Endothelial cell (in vitro differentiated cells): ENCODE measurements at places on chromosomes 1 and 21. TPM values are rescaled to one million over a fixed set of nuclear protein-coding genes. Genes with fewer than 3 reads are reported as not detected.
A peak's percentile ranks its signal among the peaks of the same experiment; 100 is the strongest.

The MORN1 gene
- total RNA-seq, result 12.1 TPM

GRCh38 chr1:12204140-12204539 lies 25.7 kb upstream of the VPS13D start:
- H3K27me3 ChIP-seq, result peaks cover 12% of the 10 kb centered on the region
- H3K4me3 ChIP-seq, result no peak overlapping the region
- H3K36me3 ChIP-seq, result peaks cover 21% of the 10 kb centered on the region

GRCh38 chr21:27035791-27036190 lies 68.9 kb upstream of the ADAMTS5 start:
- no peaks in the 10 kb centered on the region for H3K36me3 ChIP-seq
- DNase-seq, result no peak
- no peak overlapping the region for H3K4me3 ChIP-seq

- H3K36me3 ChIP-seq, result peaks cover 16% of the 10 kb centered on the region
- H3K27ac ChIP-seq, result no peak overlapping the region
- DNase-seq, result no peak
- peaks cover 43% of the 10 kb centered on the region for H3K4me1 ChIP-seq
- peaks cover 18% of the 10 kb centered on the region for H3K27me3 ChIP-seq
These were observed 88.8 kb downstream of the CDC7 start for GRCh38 chr1:91589437-91589836.

DNA sequence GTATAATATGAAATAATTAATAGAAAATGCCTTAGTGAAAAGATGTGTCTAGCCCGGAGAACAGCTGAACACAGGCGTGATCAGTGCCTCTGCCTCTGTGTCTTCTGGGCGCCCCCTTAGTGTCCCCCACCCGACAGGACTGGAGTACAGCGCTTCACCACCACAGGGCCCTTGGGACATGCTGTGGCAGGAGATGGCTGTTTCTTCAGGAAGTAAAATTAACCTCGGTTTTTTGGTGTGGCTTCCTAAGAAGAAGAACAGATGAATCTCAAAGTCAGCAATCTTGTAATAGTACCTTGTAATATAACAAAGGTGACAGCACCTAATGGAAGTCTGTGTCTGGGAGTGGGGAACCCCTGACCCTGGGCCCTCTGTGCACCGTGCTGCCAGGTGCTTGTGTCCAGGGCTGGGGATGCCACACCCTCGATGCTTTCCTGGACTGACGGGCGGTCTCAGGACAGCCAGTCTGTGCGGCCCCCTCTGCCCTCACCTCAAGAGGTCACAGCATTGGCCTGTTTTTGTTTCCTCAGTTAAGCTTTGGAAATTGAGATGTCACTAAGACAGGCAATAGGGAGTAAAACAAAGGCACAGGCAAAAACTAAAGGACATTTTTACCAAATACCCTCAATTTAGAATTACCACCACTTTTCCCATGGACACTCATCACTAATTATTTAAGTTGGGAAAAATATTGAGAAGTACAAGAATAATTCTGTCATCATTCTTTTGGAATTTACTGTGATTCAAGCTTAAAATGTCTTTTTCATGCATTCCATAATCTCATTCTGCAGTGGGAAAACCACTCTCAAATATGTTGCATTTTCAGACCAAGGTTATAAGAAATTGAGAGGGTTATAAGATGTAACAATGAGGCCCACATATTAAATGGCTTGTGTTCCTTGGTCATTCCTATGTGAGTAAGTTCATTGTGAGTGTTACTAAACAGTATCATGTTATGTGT lies 79.3 kb downstream of the ADARB1 start:
- H3K4me3 ChIP-seq, result no peak overlapping the region
- DNase-seq, result no peak
- H3K27ac ChIP-seq, result no peak overlapping the region
- no peaks in the 10 kb centered on the region for H3K36me3 ChIP-seq

- peaks cover 10% of the 10 kb centered on the region for H3K4me1 ChIP-seq
- H3K4me3 ChIP-seq, result no peak overlapping the region
- no peak overlapping the region for H3K27ac ChIP-seq
- no peaks in the 10 kb centered on the region for H3K27me3 ChIP-seq
- no peak for DNase-seq
These were observed 82.5 kb downstream of the NRIP1 start for GRCh38 chr21:14982336-14982735.

The CORT gene
- 0.77 TPM for total RNA-seq

DNA sequence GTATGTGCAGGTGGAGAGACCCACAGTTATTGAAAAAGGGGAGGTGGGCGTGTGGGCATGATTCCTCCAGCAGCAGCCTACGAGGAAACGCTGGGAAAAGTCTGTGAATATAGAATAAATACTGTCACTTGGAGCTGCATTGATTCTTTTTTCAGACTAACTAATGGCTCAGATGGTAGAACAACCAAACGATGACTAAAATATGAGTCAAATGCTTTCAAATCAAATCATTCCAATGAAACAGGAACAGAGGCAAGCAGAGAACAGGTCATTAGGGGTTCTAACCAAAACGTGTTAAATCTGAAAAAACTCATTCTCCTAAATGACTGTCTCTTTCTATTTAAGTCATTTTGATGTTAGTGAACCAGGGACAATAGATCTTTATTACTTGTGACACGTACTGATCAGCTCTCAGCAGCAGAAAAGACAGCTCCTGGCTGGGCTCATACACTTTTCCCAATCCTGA lies 35.1 kb upstream of the SEC16B start:
- no peak for DNase-seq
- H3K4me1 ChIP-seq, result peaks cover 4% of the 10 kb centered on the region
- H3K4me3 ChIP-seq, result no peak overlapping the region
- H3K27ac ChIP-seq, result no peak overlapping the region

GRCh38 chr1:162088281-162088969 lies 18.9 kb downstream of the NOS1AP start:
- peaks cover 27% of the 10 kb centered on the region for H3K4me1 ChIP-seq
- no peaks in the 10 kb centered on the region for H3K27me3 ChIP-seq
- no peak overlapping the region for H3K4me3 ChIP-seq
- DNase-seq, result no peak
- H3K36me3 ChIP-seq, result peaks cover 9% of the 10 kb centered on the region

- H3K4me1 ChIP-seq, result peaks cover 8% of the 10 kb centered on the region
- peak overlapping the region; percentile 76 for H3K27ac ChIP-seq
- peak overlapping the region; percentile 16 for H3K4me3 ChIP-seq
- H3K36me3 ChIP-seq, result no peaks in the 10 kb centered on the region
- peak; percentile 10 for DNase-seq
These were observed 21.5 kb upstream of the RCAN3 start for GRCh38 chr1:24481101-24481500.

- H3K27ac ChIP-seq, result no peak overlapping the region
- no peak for DNase-seq
- peaks cover 4% of the 10 kb centered on the region for H3K27me3 ChIP-seq
- peaks cover 23% of the 10 kb centered on the region for H3K4me1 ChIP-seq
- peaks cover 12% of the 10 kb centered on the region for H3K36me3 ChIP-seq
These were observed 120.7 kb upstream of the SOD1 start for GRCh38 chr21:31538816-31539215.

- no peak overlapping the region for H3K27ac ChIP-seq
- H3K27me3 ChIP-seq, result peaks cover 2% of the 10 kb centered on the region
These were observed 8.1 kb upstream of the ACOT7 start for GRCh38 chr1:6401673-6402072.

DNA sequence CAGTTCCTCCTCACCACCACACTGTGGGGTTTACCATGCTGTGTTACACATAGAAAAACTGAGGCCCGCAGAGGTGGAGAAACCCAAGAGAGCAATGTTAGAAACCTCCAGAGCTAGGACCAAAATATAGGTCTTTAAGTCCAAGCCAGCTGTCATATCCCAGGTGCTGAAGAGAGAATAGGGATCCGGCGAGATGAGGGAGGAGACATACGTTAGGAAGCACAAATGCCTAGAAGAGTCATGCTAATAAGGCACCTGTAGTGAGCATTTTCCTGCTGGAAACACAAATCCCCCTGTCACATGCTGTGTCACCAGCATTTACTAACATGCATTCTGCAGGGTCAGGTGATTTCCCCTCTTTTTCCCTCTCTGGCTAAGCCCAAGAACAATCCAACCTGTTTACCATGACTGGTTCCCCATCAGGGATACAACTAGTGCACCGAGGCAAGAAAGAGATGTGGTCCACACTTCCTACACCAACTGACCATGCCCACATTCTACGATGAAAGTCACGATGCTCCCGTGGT lies 168.6 kb upstream of the CAMK1G start:
- no peak for DNase-seq
- no peaks in the 10 kb centered on the region for H3K36me3 ChIP-seq
- no peak overlapping the region for H3K27ac ChIP-seq
- no peaks in the 10 kb centered on the region for H3K27me3 ChIP-seq

The NCAM2 gene
- total RNA-seq, result 0.64 TPM

The FAM72D gene
- total RNA-seq, result 3.0 TPM

DNA sequence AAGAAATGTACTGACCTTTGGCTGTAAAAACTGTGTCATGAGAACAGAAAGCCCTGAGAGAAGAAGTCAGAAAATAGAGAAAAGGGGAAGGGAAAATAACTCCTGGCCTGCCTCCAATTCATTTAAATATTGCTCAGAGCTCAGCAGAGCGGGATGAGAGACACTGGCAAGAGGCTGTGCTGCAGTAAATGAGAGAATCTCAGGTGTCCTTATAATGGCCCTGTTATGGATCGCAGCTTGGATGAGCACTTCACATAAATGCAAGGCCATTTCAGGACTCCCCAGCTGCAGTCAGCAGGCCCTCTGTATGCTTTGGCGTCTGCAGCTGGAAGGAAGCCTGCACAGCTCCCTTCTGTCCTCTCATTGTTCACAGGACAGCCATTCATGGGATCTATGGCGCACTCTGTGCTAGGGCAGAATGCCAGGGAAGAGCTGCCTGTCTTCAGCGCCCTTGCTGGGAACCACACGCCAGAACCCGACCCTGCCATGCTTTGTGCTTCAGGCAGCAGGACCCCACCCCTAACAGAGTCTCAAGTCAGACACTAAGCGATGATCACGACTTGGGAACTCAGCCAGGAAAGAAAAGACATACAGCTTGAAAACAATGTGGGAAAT lies 20.7 kb upstream of the ABCB10 start:
- no peak overlapping the region for H3K4me3 ChIP-seq
- H3K36me3 ChIP-seq, result no peaks in the 10 kb centered on the region
- peaks cover 2% of the 10 kb centered on the region for H3K27me3 ChIP-seq
- H3K27ac ChIP-seq, result peak overlapping the region; percentile 94
- peak; percentile 28 for DNase-seq
- H3K4me1 ChIP-seq, result peaks cover 10% of the 10 kb centered on the region
